Amygdala (tissue), 56 donors: ENCODE measurements at places on chromosomes 11 and 22.

DNA sequence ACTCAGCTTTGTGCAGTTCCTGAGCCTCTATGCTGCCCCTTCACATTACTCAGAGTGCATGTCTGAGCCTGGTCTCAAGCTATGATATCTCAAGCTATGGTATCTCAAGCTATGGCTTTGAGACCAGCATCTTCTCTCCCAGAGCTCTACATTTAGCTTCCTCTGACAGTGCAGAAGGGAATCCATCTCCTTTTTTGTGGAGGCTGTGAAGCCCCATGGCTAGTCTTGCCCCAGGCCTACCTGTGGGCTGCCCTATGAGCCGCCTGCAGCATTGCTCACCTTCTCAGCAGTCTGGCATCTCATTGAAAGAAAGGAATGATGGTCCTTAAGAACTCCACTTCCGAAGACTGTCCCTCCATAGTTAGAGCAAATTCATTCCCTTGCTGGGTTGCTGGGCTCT, 12.6 kb downstream of the PGAP2 start:
- no peak for DNase-seq

DNA sequence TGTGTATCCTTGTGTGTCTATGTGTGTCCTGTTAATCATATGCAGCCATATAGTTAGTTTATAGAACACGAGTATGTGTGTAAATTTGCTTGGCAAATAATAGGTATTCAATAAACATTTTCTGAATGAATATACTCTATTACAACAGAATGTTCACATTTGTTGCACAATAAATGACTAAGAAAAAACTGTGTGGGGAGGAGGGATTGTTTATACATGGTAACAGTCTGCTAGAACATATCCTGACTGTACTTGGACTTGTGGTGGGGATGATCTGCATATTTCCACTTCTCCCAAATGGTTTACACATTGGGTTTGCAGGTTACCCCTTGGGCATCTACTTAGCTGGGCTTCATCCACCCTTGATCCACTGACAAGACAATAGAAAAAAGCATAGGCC, 194.6 kb downstream of the INSC start:
- no peak for DNase-seq

DNA sequence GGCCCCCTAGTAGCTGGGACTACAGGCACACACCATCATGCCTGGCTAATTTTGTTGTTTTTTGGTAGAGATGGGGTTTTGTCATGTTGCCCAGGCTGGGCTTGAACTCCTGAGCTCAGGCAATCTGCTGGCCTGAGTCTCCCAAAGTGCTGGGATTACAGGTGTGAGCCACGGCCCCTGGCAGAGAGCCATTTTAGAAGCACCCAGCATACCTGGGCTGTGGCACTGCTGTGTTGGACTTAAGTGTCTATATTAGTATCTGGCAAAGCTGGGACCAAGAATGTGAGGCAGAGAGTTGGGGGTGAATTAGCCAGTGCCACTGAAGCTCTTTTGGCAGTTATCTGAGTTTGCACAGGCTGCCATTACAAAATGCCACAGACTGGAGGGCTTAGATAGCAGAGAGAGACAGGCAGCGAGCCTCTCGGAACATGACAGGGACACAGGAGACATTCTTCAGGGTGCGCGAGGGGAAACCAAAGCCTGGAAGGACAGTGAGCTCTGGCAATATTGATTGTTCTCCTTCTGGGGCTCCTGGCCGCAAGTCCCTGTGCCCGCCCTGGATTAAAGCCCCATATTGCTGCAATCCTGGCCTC, 87.7 kb upstream of the ALX4 start:
- DNase-seq: no peak

GRCh38 chr11:63779039-63779438, 10.5 kb upstream of the ZFTA start:
- DNase-seq: no peak

DNA sequence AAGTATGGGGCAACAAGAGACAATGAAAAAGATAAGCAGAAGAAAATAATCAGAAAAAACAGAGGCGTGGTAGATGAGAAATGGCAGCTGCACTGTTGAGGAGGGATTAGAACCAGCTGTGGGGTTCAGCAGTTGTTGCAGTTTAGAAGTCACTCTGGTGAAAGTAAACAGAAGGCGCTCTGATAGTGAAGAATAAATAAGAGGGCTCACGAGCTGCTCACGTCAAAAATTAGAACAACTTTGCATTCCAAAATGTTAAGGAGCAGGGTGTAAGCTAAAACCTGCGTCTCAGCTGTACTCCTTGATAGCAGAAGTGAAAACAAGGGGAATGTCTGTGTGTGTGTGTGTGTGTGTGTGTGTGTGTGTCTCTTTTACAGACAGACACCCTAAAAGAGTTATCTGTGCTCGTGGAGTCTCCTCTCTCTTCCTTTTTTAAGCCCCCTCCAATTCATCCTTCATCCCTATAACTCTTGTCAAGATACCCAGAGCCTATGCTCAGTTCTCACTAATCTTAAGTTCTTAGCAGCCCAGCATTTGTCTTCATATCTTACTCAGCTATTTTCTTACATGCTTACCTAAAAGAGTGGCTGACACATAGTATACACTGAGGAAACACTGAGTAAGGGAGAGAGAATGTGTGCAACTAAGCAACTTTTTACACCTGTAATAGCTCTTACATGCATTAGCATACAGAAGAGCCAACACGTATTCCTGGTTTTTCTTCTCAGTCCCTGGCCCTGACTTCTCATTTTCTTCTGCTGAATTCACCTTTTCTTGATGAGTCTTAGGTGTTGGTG, 8.9 kb downstream of the TTC17 start:
- DNase-seq: no peak

- no peak for DNase-seq
Measured at GRCh38 chr11:111301004-111301841, 2.9 kb downstream of the POU2AF3 start.

- DNase-seq: no peak
Measured at GRCh38 chr11:119315131-119316015, 1.6 kb downstream of the MCAM start.

DNA sequence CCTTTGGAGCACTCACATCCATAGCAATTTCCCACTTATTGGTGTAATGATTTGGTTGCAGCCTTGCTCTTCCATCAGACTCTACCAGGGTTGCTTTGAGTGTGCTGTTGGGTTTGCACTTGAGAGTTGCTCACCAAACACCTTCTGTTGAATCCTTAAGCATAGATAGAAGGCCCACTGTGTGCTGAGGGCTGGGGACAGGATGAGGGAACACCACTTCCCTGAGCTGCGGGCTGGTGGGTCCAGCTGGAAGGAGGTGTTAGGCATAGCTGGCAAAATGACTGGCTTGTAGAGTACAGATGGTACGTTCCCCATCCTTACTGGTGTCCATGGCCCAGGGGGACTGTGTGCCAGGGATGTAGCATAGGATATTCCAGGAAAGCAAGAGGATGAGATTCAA, 3.9 kb downstream of the PRDM11 start:
- no peak for DNase-seq

DNA sequence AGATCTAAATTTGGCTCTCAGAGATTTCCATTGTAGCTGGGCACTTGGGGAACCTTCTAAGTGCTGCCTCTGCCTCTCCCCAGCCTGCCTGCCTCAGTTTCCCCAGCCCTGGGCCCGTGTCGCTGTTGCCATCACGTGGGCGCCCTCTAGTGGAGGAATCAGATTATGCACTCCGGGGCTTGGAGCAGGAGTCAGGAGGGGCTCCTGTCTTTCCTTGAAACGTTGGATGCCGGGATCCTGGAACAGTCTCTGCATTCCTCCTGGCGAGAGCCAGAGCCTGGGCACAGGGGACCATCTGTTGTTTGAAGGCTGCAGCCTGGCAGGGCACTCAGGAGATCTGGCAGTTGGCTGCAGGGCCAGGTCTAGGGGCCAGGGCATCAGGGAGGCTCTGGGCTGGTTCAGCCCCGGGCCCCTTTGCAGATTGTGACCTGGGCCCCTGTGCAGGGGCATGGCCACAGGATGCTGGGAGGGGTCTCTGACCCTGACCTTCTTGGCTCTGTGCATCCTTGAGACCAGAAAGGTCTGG, 71.6 kb downstream of the LRP5 start:
- DNase-seq: peak; percentile 36
